ENCODE measurements at places on chromosomes 4 and X.

DNA sequence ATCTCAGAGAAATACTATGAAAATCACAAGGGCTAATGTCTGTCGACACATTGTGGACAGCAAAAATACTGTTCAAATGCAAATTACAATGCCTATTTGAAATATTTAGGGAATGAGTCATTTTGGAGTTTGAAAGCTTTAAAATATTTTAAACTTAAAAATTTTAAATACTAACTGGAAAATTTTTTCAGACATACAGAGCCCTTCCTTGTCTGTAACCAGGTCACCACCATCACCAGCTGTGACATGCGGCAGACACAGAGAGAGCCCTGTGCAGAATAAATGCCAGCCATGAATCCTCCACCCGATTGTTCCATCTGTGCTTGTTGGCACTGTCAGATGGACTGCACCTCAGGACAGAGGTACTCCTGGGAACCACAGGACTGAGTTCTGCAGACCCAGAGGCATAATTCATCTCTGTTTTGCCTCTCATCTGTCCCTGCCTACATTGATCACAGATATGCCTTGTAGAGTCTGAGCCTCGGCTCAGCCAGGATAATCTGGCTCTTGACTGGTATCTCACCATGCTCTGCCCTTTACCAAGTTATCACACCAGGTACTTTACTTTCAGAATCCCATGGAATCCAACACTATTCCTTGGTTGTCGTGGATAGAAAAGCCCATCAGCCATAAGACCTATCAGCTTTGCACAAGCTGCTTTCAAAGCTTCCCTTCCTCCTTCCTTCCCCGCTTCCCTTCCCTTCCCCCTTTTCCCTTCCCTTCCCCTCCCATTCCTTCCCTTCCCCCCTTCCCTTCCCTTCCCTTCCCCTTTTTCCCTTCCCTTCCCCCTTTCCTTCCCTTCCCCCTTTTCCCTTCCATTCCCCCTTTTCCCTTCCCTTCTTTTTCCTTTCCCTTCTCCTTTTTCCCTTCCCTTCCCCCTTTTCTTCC is 67.2 kb downstream of the TBC1D9 start:
- DNase-seq, result no peak

- DNase-seq, result no peak
Measured at GRCh38 chrX:118945921-118946320, 28.5 kb upstream of the LONRF3 start.

DNA sequence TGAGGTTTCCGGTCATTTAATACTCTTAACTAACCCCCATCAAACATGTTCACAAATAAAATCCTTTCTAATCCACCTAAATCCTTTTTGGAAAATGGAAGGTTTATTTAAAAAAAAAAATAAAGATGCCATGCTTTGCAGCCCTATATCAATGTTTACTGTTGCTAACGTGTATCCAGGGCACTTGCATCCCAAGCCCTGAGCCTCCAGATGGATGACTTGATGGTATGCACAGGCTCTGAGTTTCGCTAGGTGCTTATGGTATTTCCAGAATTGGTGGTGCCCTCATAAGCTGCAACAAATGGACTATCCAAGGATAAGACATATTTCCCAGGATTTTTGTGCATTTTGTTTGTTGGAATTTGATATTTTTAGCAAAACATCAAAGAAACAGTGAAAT is 257.7 kb downstream of the PRDM5 start:
- no peak for DNase-seq

- DNase-seq, result no peak
Measured at GRCh38 chr4:120158046-120158445, 91.4 kb upstream of the MAD2L1 start.

- DNase-seq, result no peak
Measured at GRCh38 chrX:155070663-155070974, 317 bp downstream of the CMC4 start.

DNA sequence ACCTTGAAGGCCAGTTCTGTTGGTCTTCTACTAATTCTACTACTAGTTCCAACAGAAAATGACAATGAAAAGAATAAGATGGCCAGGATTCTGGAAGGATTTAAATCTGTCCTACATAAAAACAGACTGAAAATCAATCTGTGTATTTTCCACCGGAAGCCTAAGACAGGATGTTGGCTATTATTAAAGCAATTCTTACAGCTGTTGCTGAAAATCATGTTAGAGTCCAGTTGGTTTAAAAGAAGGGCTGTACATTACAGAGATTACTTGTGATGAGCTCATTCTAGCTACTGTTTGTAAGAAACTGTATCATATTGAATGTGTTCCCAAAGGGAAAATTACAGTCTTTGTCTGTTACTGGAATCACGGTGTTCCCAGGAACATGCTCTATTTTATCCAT is 54.8 kb upstream of the MAGEB16 start:
- no peak for DNase-seq

GRCh38 chr4:185404031-185404430 is 7.4 kb downstream of the ANKRD37 start:
- DNase-seq, result no peak

DNA sequence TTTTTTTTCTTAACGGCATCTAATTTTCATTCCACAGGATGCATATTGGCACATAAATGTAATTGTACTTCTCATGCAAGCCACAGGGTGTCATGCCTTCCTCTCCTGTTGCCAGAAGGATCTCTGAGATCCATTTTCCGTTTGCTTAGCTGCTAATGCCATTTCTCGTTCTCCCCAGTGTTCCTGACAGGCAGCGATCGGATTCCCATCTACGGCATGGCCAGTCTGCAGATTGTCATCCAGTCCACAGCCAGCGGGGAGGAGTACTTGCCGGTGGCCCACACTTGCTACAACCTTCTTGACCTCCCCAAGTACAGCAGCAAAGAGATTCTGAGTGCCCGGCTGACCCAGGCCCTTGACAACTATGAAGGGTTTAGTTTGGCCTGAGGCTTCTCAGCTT is 8.9 kb upstream of the NAP1L5 start:
- DNase-seq, result peak; percentile 57

DNA sequence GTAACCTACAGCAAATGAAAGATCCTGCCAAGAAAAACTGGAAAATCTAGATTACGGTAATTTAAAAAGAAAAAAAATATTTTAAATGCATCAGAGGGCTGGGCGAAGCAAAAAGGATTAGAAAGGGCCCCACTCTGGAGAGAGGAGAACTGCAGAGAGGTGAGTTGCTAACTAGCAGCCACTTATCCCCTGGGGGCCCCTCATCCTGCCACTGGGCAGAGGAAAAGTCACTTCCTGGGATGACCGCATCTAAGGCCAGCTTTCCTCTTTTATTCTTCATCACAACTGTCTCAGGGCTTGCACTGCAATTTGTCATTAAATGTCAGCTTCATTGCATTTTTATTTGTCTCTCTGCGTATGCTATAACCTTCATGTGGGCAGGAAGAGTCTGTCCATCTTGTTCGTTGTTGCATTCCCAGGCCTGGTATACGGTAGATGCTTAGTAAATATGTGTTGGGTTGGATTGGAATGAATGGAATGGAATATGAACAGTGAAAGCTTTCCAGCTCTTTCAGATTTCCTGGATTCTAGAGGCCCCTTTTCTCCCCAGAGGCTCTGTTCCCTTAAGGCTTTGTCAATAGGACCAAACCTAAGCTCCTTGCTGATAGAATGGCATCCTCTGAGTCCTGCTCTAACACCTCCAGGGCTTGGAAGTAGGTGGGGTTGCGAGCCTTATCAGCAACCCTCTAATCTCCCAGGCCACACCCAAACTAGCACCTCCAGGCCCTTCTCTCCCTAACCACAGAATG is 58.9 kb downstream of the TLR10 start:
- no peak for DNase-seq

GRCh38 chr4:169758401-169758962 is 738 bp upstream of the HPF1 start:
- DNase-seq, result peak; percentile 24

DNA sequence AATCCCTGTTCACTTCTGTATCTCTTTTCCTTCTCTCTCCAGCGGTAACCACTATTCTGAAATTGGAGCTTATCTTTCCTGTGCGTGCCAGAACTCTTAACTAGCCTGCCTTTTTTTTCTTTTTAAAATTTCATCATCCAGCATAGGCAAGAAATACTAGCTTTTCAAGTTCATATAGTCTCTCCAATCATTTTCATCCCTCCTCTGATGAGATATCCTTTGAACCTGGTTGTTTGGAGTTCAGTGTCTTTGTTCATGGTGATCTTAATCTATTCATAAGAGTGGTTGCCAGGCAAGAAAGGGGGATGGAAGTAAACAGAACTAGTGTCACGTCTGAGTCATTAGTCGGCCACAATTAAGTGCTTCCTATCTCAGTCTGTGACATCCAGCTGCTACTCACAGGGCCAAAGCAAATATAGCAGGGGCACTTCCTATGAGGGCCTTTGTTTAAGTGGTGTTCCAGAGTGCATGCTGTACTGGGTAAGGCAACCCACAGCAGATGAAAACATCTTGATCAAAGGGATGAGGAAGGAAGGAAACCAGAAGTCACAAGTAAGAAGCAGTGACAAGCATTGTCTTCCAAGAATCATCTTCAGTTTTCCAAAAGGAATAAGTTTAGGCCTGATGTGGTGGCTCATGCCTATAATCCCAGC is 56.4 kb upstream of the XIAP start:
- no peak for DNase-seq

- no peak for DNase-seq
Measured at GRCh38 chr4:11004818-11005217, 320.2 kb upstream of the CLNK start.

- DNase-seq, result no peak
Measured at GRCh38 chr4:151930372-151930771, 169.6 kb upstream of the GATB start.

DNA sequence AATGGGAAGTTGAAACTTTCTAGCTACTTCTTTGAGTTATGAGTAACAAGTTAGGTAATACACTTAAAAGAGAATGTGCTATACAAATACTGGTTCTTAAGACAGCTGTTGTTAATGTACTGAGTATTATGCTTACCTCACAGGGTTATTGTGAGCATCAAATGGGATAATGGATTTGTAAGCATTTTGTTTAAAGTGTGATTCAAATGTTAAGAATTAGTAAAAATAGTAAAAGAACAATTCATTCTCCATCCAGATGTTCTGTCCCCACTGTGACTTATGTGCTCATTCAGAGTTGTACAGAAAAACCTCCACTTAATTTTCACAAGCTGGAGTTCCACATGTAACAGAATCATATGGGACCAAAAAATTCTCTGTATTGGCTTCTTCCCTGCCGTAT is 63.6 kb downstream of the AR start:
- no peak for DNase-seq

GRCh38 chr4:137375111-137375850 is 157.0 kb downstream of the PCDH18 start:
- DNase-seq, result no peak

DNA sequence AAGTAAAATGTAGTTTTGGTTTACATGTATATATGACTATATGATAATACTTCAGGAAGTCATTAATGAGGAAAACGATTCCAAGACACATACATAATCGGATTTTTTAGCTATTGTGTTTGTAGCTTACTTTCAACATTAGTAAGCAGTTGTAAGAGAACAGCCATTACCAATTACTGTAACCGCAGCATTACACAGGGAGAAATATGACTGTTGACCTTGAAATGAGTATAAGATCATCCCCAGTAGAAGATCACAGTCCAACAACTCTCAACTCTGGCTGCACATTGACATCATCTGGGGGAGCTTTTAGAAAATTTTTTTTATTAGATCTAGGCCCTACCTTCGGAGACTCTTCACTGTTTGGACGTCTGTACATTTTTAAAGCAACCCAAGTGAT is 762.0 kb upstream of the MAGEB2 start:
- no peak for DNase-seq

GRCh38 chrX:11952176-11952720 is 186.0 kb upstream of the FRMPD4 start:
- no peak for DNase-seq

- peak; percentile 52 for DNase-seq
Measured at GRCh38 chr4:70838666-70839588, 763 bp downstream of the GRSF1 start.

GRCh38 chr4:86924811-86925210 is 10.0 kb upstream of the AFF1 start:
- no peak for DNase-seq

- no peak for DNase-seq
Measured at GRCh38 chrX:23331701-23332100, 2.9 kb upstream of the PTCHD1 start.

DNA sequence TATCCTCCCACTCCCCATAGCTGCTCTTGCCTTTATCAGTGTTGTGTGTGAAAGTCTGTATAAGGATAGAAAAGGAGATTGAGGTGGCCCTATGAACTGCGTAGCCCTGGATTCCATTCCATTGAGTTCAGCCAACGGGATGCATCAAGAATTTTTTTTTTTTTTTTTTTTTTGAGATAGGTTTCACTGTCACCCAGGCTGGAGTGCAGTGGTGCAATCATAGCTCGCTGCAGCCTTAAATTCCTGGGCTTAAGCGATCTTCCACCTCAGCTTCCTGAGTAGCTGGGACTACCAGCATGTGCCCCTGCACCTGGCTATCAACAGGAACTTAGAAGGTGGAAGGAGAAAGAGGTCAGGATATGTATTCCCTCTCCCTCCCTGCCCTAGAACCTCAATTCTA is 187.2 kb upstream of the SPRY1 start:
- no peak for DNase-seq

- DNase-seq, result no peak
Measured at GRCh38 chrX:110293658-110294057, 24.2 kb downstream of the AMMECR1 start.

DNA sequence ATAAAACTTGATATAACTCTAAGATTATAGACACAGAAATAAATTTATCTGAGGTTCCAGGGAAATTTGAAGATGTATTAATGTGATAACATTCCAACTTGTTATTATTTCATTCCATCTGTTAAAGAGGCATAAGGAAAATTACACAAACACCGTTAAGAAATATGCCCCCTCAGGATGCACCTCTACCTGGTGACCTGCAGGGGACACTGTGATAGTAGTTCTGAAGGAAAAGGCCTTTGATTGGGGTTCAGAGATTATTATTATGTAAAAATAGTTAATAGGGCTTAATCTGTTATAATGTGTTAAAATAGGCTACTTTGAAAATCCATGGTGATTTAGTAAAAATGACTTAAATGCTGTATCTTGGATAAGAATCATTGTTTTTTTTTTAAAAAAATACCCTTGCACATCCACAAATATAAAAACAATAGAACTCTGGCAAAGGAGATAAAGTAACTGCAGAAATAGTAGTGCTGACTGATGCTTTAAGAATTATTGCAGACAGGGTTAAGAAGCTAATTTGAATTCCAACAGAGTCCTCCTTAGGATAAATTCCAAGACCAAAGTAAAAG is 6.1 kb upstream of the ABRAXAS1 start:
- no peak for DNase-seq

GRCh38 chr4:144450526-144450925 is 195.4 kb upstream of the HHIP start:
- DNase-seq, result no peak

DNA sequence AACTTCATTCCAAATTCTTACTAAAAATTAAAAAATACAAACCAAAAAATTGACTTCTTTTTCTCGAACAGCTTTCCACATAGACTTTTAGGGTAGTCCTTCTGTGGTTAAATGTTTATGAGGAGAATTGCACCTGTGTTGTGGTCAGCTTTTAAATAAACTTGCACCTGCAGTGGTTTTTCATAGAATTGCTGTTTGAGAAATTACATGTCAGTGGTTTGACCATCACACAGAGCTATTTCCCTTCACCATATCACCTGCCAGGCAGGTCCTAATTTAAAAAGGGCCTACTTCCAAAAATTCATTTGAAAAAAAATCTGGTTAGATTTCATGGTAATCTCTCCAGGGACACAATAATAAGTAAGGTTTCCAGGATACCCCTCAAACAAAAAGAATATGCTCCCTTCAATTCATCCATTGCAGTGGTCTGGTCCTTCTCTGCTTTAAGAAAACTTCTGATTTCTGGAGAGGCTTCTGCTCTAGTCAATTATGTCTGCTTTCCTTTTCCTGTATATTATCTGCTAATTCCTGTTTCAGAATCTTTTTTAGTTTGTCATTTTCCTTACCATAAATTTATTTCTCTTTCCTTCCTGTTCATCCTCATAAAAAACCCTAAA is 9.8 kb upstream of the UTP3 start:
- no peak for DNase-seq

Measured in midbrain (tissue), 1 donor.